ENCODE measurements at places on chromosomes 1 and 21.

GRCh38 chr1:223177681-223178080, 34.6 kb upstream of the TLR5 start:
- no peak for DNase-seq

DNA sequence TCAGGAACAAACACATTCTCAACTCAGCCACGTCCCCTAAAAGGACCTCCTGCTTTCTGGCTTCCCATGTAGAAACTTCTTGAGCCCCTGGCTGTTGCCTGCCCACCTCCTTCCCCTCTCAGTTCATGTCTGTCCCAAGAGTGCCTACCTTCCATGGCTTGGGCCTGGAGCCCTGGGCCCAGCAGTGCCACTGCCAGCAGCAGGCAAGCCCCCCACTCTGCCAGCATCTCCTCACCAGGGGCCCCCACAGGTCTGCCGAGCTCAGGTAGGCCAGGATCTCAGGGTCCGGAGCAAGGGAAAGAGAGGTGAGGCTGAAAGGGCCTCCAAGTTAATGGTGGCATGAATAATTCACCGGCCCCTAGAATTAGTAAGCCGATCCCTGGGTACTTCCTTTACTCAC, at the start of gene CDCP2:
TSS of gene CDCP2 (minus strand) at position 305 of the 400 bp plus-strand sequence. CDS start at position 227, 78 bp downstream.
- DNase-seq = no peak

GRCh38 chr1:217419194-217419551, 211.7 kb downstream of the GPATCH2 start:
- DNase-seq = no peak

- DNase-seq = no peak
Observed at GRCh38 chr1:116732726-116733125, 21.5 kb upstream of the CD2 start.

- DNase-seq = no peak
Observed at GRCh38 chr1:41591891-41592290, 107.4 kb upstream of the EDN2 start.

DNA sequence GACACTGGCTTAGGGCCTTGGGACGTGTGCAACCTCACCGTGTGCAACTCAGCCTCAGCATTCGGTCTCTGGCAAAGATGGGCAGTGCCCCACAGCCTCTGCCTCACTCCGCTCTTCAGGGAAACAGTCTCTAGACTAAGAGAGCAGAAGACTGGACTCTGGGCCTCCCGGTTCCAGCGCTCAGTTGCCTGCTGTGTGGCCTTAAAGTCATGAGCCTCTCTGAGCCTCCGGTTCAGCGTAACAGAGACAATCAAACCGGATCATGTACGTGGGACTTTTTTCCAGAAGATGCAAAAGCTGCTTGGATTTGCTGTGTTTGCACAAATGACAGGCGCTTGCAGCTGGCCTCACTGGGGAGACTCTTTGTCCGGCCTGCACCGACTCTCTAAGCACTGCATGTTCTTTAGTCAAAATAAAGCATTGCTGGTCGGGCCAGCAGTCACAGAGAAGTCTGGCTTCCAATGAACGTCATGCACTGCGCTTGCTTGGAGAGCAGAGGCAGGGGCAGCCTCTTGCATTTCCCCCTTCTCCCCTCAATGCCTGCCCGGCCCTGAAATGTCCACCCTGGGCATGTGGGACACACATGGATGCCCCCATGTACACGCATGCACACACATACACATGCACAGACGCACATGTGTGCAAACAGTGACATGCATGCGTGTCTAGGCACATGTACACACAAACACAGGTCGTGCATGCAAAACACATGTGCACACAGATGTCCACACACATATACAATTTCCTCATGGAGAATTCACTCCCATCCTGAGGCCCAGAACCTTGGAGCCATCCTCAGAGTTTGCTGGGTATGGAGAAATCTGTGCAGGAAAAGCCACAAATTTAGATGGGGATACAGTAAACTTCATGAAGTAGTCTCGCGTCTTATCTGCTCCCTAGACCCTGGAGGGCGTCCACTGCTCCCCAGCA, 152.4 kb downstream of the PRDM16 start:
- DNase-seq = no peak

DNA sequence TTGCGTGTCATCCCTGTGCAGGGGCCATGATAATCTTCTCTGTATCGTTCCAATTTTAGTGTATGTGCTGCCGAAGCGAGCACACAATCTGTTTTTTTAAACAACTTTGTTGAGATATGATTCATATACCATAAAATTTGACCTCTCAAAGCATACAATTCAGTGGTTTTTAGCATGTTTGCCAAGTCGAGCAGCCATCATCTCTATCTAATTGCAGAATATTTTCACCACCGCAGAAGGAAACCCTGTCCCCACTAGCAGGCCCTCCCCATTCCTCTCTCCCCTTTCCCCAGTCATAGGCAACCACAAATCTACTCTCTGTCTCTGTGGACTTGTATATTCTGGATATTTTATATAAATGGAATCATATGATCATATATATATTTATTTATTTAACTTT, 78.7 kb upstream of the TINAGL1 start:
- DNase-seq = no peak

GRCh38 chr1:218983433-218983832, 190.2 kb upstream of the LYPLAL1 start:
- DNase-seq = no peak

Measured in NCI-H526 treated with DMSO at 0.1 percent for 48 hours (cell line).